NCI-H460 (cell line): ENCODE measurements at places on chromosomes 4 and X. TPM values are rescaled to one million over a fixed set of nuclear protein-coding genes. Genes with fewer than 3 reads are reported as not detected.

PAGE5 gene
- not detected in 2 replicates for total RNA-seq

CFAP99 gene
- not detected in 2 replicates for total RNA-seq

- DNase-seq = no peak
Measured at GRCh38 chrX:138847930-138848329, 136.4 kb upstream of the FGF13 start.

GAGE12E gene
- not detected in 2 replicates for total RNA-seq

GRCh38 chr4:164293203-164293602 is 460.7 kb upstream of the SMIM31 start:
- peak; percentile 5 for DNase-seq

GRCh38 chrX:113470166-113470565 is 629.5 kb upstream of the AMOT start:
- no peak for DNase-seq

- DNase-seq = no peak
Measured at GRCh38 chrX:3711331-3711917, 2.0 kb downstream of the PRKX start.

GRCh38 chr4:47167081-47168035 is 136.0 kb downstream of the GABRB1 start:
- no peak for DNase-seq

- DNase-seq = no peak
Measured at GRCh38 chr4:6414578-6414977, 57.8 kb downstream of the PPP2R2C start.

GRCh38 chrX:69504626-69505612 is 793 bp downstream of the NALF2 start:
- DNase-seq = no peak

DNA sequence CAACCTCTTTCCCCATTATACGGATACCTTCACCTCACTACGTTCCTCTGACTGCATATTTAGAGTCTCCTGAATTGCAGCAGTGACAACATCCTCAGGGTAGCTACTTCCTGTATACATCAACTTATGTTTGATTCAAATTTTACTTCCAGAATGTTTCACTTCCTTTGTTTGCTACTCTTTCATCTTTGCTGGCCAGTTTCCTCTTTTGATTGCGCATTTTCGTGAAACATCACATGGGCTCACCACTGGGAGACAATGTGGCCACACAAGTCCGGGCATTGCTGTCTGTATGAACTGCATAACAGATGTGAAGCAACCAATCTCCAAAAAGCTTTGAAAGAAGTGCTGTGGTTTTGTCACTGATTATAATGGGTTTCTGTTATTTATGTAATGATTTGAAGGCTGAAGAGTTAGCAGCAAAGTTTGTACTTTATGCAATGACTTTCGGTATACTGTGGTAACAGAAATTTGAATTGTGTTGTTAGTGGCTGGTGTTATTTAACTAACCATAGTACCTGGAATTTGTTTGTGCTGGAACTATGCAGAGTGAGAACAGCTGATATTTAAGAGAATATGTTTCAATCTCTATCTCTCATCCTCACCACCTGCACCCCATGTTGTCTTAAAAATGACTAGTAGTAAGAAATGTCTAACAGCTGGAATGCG is 7.4 kb downstream of the SNCA start:
- DNase-seq = no peak

- no peak for DNase-seq
Measured at GRCh38 chrX:78653118-78653822, 5.9 kb downstream of the RTL3 start.
